MG63 (cell line): ENCODE measurements at places on chromosomes 5 and 9. TPM values are rescaled to one million over a fixed set of nuclear protein-coding genes. Genes with fewer than 3 reads are reported as not detected.

The SERINC5 gene
- 4.8 and 5.5 TPM in 2 replicates for total RNA-seq

The FBN2 gene
- 6.2 and 8.9 TPM in 2 replicates for total RNA-seq

The SH3PXD2B gene
- total RNA-seq = 4.4 and 15.2 TPM in 2 replicates

The PPIC gene
- total RNA-seq = 30.6 and 38.7 TPM in 2 replicates

The FABP6 gene
- 2.6 and 3.9 TPM in 2 replicates for total RNA-seq

The MELK gene
- 75.8 and 95.3 TPM in 2 replicates for total RNA-seq

The FSD1L gene
- 2.1 and 7.4 TPM in 2 replicates for total RNA-seq

The RACK1 gene
- 8,781 and 10,327 TPM in 2 replicates for total RNA-seq

The ARAP3 gene
- 2.1 and 4.6 TPM in 2 replicates for total RNA-seq

The ARL14EPL gene
- total RNA-seq = not detected in 2 replicates

The TMEM252 gene
- total RNA-seq = not detected in 2 replicates

The AMACR gene
- 4.3 and 26.3 TPM in 2 replicates for total RNA-seq

The MARVELD2 gene
- not detected in 2 replicates for total RNA-seq

The C5orf52 gene
- total RNA-seq = not detected in 2 replicates

The GAS1 gene
- 6.5 and 12.4 TPM in 2 replicates for total RNA-seq

The NDOR1 gene
- total RNA-seq = 2.0 and 5.7 TPM in 2 replicates

The ATOX1 gene
- 69.5 and 138 TPM in 2 replicates for total RNA-seq

The TAS2R1 gene
- 0.64 TPM in 1 of 2 replicates, not detected in the other for total RNA-seq

The GPX3 gene
- total RNA-seq = 2.3 and 5.6 TPM in 2 replicates
